Stimulated activated CD4-positive, alpha-beta T cell treated with anti-CD3 and anti-CD28 coated beads, TNF-alpha, amount 100 ng/mL, for 4 hours (primary cell): ENCODE measurements at places on chromosomes 3 and 15.

- DNase-seq = no peak
Measured at GRCh38 chr3:188053036-188053340, 101.0 kb upstream of the LPP start.

- DNase-seq = no peak
Measured at GRCh38 chr3:125175295-125176078, 37.1 kb downstream of the SLC12A8 start.

GRCh38 chr3:127844326-127844942, 22.1 kb upstream of the MGLL start:
- no peak for DNase-seq

GRCh38 chr15:48143856-48144255, 23.1 kb downstream of the SLC24A5 start:
- no peak for DNase-seq

GRCh38 chr15:70806992-70807712, 43.8 kb upstream of the UACA start:
- DNase-seq = no peak

- DNase-seq = no peak
Measured at GRCh38 chr3:154919226-154919625, 160.9 kb upstream of the MME start.

- no peak for DNase-seq
Measured at GRCh38 chr15:67784090-67784781, 41.1 kb upstream of the SKOR1 start.

- DNase-seq = no peak
Measured at GRCh38 chr3:33419948-33420347, 20.3 kb downstream of the UBP1 start.

GRCh38 chr15:71212146-71212545, 96.9 kb downstream of the THSD4 start:
- no peak for DNase-seq

DNA sequence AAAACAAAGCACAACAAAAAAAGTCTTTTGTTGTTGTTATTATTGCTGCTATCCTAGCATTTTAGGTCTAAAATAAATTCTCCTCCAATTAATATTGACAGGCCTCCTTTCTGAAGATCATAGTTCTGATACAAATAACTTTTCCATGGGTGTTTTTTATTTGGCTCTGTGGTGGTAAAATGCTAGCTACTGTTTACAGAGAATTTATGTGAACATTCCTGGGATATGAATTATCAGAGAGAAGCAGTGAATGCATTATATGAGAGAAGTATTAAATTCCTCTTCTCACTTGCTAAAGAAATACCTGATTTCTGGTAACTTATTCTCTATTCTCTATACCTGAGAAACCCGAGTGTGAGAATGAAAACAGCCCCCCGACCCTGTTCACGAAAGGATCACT, 57.5 kb upstream of the TMCO5A start:
- DNase-seq = no peak

- no peak for DNase-seq
Measured at GRCh38 chr15:34147371-34148140, 45.7 kb downstream of the PGBD4 start.

DNA sequence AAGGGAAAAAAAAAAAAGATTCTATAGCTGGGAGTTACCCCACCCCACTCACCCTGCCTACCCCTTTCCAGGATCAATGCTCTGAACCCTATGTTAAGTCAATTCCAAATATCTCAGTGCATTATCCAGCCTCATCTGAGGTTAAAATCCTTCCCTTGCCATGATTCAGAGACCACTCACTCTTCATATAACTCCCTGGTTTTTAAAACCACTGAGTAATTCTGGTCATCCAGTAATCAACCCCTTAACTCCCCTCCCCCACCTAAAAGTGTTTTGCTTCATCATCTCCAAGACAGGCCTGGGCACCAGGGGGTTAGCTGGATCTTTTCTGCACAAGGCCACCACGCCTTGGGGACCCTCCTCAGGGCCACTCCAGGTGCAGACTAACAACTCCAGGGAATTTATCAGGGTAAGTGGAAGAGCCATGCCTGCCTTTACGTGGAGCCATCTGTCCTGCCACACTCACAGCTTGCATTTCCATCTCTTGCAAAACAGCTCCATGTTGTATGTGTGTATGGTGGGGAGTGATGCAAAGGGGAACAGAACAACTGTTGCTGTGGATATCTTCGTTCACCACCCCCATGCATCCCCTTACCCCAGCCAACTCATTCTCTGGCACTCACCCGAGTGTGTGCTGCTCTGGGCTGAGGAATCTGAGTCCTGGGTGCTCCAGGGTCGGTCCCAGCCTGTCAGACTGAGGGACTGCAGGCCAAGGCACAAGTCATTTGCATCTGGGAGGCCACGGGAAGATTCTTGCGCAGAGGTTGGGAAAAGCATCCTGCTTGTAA, 30.7 kb upstream of the RPS17 start:
- no peak for DNase-seq

- no peak for DNase-seq
Measured at GRCh38 chr3:172766718-172767405, 16.3 kb downstream of the ECT2 start.

DNA sequence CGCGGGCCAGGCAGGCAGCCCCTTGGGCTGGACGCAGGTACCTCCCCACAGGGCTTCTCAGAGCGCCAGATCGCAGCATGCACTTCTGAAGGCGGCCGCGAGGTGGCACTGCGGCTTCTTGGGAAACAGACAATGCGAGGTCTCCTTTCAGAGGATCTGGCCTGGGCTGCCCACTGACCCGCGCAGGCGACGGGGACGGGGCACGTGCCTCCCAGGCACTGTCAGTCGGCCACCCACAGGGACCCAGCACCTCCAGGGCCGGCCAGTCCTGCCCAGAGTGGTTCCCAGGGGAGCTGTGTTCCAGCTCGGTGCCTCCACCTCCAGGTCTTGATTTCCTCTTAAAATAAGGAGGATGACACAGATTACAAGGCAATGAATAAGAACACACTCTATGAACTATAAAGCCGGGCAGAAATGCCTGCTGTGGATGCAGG, 24.4 kb upstream of the TXNRD3 start:
- DNase-seq = peak; percentile 59

- no peak for DNase-seq
Measured at GRCh38 chr15:100818927-100819326, 60.7 kb upstream of the ALDH1A3 start.

- no peak for DNase-seq
Measured at GRCh38 chr3:99638167-99638948, at the start of gene COL8A1. Gene COL8A1 (plus strand): TSS chr3:99638594. CDS start chr3:99790683, 152,089 bp downstream.

- no peak for DNase-seq
Measured at GRCh38 chr3:34363881-34364280, 565.5 kb downstream of the PDCD6IP start.

DNA sequence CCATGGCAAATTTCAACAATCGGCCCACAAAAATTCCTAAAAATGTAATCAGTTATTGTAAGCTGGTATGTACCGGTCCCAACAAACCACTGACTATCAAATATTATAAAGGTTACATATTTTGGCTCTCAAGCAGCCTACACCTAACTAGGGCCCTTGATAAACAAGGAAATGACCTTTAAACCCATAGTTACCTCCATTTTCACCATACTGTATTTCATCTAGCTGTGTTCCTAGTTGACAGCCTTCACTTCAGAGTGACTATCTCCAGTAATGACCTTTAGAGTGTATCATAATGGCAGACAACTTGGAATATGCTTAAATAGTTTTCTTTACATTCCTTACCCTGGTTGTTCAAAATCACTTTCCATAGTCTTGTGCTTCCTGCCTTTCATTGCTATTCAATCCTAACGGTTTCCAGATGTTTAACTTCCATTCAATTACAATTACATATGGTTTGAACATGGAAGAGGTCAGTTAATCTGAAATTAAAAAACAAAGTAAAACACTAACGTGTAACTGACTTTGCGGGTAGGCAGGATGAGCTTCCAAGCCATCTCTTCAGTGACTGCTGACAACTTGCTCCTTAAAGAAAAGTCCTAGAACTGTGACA, 111.9 kb upstream of the TSC22D2 start:
- DNase-seq = no peak

DNA sequence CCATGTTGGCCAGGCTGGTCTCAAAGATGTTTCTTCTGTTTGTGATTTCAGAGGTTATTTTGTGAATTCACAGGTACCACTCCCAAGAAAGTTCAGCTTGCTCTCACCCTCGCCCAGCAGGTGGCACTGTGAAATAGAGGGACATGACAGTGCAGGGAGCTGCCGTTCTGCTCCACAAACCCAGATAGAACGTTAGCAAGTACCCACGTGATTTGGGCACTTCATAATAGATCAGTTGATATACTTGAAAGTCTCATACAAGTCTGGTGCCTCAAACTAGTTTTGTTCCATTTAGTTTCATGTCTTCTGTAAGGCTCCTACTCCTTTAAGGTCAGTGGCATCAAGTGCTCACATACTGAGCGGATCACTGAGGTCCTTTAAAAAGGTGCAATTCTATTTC, 45.5 kb downstream of the FILIP1L start:
- DNase-seq = peak; percentile 49

GRCh38 chr3:159922861-159923312, 65.7 kb upstream of the IL12A start:
- no peak for DNase-seq

DNA sequence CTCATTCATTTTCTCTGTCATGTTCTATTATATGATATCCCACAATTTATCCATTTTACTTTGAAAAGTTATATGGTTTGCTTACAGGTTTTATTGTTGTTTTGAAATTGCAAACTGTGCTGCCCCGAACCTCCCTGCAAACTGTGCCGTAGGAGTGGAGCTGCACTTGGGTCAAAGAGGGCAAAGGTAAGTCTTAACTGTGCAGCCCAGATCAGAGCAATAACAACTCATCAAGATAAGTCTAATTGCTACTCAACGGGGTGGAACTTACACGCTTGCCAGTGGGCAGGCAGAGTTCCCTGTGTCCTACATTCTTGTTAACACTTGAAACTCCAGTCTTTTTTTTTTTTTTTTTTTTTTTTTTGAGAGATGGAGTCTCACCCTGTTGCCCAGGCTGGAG, 33.2 kb downstream of the ZDHHC19 start:
- DNase-seq = no peak

DNA sequence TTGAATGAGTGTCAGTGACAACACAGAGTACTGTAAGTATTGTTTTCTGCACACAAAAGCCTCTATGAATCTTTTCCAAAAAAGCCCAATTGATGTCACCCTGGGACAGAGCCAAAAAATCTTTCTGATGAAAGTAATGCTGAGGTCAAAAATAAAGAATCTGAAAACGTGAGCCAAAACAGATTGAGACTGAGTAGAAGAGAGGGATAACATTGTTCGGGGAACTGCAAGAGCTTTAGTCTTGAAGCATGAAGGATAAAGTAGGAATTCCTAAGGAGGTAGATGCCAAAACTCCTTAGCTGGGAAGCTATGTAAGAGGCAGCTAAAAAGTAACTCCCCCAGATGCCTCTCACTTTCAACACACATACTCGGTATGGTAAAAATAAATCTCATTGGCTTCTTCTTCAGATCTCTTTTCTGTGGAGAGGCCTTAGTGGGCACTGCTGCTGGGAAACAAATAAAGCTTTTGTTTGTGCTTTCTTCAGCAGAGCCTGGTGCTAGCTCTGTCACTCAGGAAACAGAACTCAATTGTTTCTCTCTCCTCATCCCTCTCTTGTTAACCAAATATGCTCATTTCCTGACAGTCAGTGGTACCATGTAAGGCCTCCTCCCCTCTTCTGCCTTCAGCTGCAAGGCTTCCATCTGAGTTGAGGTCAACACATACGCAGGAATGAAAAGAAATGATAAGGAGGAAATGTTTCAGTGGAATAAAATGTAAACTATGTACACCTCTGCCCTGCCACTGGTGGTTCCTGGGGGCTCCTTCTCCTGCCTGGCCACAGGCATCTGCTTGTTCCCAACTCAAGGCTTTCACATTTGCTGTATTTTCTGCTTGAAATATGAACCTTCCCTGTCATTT, 58.1 kb downstream of the CD200 start:
- DNase-seq = no peak

DNA sequence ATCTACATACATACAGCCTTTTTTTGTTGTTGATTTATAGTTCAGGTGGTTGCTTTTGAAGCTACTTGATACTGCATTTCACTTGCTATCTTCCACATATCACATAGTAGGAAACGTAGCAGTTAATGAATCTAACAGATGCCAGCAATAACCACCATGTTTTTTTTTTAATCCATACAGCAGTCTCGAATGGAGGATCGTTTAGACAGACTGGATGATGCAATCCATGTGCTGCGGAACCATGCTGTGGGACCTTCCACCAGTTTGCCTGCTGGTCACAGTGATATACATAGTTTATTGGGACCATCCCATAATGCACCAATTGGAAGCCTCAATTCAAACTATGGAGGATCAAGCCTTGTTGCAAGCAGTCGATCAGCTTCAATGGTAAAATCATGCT, 123.2 kb upstream of the CGNL1 start:
- no peak for DNase-seq

GRCh38 chr3:61439122-61439458, 122.3 kb upstream of the PTPRG start:
- DNase-seq = no peak

DNA sequence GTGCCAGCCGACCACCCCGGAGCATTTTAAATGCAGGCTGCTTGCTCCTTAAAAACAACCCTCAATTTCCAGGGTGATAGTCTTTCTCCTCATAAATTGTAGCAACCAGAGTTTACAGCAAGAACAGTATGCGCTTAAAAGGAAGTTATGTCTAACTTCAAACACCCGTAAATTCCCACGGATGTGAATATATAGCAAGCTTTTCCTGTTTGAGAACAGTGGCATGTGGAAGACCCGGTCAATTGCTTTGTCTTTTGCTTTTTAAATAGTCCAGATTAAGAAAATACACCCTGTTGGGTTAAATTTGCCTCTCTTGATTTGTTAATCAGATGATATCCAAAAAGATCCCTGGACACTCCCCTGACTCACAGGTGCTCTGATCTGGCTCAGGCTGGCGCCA, 20.8 kb downstream of the MRPS25 start:
- DNase-seq = no peak

DNA sequence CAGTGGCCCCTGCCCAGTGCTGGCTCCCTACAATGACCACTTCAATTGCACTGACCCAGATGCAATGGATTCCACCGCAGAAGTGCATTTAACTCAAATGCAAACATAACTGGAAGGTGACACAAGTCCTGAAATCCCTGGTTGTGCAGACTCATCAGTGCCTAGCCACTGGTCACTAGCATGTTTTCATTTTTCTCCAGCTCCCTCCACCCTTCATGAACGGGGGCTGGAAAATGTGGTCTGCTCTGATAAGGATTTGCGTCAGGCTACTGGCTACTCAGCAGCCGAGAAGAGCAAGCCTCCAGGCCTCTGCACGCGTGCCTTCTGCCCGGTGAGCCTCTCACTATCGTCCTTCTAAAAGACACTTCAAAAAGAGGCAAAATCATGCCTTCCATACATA, 27.4 kb upstream of the FURIN start:
- no peak for DNase-seq

DNA sequence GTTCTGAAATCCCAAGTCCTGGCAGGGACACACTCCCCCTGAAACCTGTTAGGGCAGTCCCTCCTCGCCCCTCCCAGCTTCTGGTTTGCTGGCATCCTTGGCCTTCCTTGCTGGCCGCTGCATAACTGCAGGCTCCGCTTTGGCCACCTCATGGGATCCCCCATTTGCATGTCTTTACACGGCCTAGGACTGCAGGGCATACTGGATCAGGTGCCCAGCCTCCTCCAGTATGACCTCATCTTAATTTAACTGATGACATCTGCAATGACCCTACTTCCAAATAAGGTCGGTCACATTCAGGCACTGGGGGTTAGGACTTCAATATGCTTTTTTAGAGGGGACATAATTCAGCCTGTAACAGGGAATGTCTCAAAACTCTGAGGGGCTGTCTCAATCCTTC, 173.3 kb downstream of the RAB11A start:
- no peak for DNase-seq

- no peak for DNase-seq
Measured at GRCh38 chr3:185844051-185844450, 19.2 kb upstream of the IGF2BP2 start.

- no peak for DNase-seq
Measured at GRCh38 chr15:67924359-67924974, 84.6 kb upstream of the RNU6-1 start.
